ENCODE measurements at places on chromosomes 11 and 22.

- DNase-seq, result peak; percentile 81
Observed at GRCh38 chr11:40597546-40598113, 861.8 kb downstream of the LRRC4C start.

GRCh38 chr11:93983542-93984195 lies 37.5 kb upstream of the HEPHL1 start:
- DNase-seq, result no peak

DNA sequence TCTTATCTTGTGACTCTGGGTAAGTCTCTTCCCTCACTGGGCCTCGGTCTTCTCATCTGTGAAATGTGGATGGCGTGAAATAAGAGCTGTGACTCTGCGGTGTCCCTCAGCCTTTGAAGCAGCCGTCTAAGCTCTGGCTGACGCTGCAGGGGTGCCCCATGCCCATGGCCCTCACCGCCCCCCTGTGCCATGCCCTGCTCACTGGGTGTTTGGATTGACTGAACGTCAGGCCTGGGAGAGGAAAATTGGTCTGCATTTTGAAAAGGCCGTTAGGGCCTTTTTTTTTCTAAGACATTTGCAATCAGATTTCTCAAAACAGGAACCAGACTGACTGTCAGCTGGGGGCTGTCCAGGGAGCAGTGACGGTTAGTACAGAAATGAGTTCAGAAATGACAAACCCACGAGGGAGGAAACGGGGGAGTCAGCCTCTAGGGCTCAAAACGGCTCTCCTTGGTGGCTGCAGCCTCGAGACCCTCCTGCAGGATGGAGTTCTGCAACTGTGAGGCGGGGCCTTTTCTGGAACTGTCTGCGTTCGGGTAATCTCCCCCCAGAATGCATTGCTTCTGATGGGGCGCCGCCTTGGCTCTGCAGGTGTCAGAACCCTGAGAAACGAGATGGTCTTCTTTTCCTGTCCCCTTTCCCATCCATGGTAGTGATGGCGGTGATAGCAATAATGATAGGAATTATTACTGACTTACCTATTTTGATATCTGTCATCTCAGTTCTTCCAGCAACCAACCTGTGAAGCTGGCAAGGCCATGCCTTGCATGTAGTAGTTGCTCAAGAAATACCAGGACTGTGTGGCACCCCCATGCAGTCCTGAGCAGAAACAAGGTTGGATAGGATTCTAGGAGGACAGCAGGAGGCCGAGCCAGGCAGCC lies 2.0 kb downstream of the GRK2 start:
- DNase-seq, result no peak

- no peak for DNase-seq
Observed at GRCh38 chr11:75945947-75946346, 130.9 kb downstream of the UVRAG start.

- DNase-seq, result no peak
Observed at GRCh38 chr11:61092280-61092766, 10.0 kb upstream of the CD5 start.

- DNase-seq, result no peak
Observed at GRCh38 chr11:78586452-78587046, 11.9 kb upstream of the NARS2 start.
